ENCODE measurements at places on chromosomes 3 and 15. TPM values are rescaled to one million over a fixed set of nuclear protein-coding genes. Genes with fewer than 3 reads are reported as not detected.

OSBPL10 gene
- 0.12 TPM for polyA plus RNA-seq

UBR1 gene
- polyA plus RNA-seq, result 5.0 TPM

GPR27 gene
- polyA plus RNA-seq, result 0.16 TPM

HYAL2 gene
- polyA plus RNA-seq, result 135 TPM

CSPG4 gene
- polyA plus RNA-seq, result 0.35 TPM

- no peak for DNase-seq
Observed at GRCh38 chr3:37115446-37115845, 58.9 kb downstream of the LRRFIP2 start.

DNA sequence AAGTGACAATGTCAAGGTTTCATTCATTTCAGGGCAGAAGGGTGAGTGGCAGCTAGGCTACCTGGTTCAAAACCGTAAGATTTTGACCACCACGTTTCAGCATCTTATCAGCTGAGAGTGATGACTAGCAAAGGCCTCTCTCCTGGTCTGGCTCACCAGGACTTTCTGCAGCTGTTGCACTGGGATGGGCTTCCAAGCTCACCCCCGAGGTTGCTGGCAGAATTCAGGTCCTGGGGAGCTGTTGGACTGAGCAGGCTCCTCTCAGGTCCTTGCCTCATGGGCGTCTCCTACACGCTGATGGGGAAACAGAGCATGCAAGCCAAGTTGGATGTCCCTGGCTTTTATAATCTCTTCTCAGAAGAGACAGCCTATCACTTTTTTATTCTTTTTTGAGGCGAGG is 88.8 kb upstream of the RNU6-1 start:
- DNase-seq, result no peak

- DNase-seq, result no peak
Observed at GRCh38 chr15:75182187-75183131, 19.2 kb upstream of the C15orf39 start.

DNA sequence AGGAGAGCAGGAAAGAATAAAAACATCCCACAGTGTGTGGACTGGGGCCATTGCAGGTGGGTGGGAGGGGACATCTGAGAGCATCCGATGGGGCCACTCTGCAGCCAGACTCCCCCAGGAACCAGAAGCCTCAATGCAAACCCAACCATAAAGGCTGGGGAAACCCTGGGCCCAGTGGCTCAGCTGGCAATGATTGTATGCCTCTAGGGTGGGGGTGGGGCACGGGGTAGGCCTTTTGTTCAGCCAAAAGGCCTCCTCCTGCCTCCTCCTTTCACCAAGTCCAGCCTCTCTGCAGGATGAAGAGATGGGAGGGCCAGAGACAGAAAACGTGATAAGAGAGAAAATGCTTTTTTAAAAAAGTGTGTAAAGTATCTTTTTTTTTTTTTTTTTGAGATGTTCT is 45.5 kb upstream of the HERC1 start:
- no peak for DNase-seq

DNA sequence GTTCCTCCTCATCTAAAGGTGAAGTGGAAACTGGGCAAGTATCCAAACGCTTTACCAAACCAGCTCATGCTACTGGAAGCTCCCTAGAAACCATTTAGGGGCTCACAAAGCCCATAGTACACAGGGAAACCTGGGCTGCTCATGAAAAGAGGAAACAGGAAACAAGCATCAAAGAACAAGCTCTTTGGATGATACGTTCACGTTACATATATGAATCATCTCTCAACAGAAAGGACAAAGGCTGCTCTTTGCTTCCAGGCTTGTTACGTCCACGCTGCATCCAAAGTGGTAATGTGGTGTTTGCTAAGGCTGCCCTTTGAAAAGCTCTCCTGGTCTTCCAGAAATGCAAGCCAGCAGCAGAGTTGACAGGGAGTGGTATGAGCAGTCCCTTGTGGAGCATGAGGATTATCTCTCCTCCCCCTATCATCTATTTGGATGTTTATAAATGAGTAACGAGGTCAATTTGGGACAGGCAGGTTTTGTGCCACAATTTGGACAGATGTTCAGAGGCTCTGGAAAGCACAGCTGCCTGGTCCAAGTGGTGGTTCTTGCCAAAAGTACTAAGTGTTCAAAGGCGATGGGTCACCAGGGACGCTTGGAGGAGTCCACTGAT is 98.0 kb upstream of the RORA start:
- DNase-seq, result no peak

GRCh38 chr3:34067536-34068051 is 269.2 kb downstream of the PDCD6IP start:
- no peak for DNase-seq

- DNase-seq, result no peak
Observed at GRCh38 chr3:58116161-58116955, 94.4 kb downstream of the DNASE1L3 start.

GRCh38 chr3:4826237-4827100 is 152.8 kb upstream of the BHLHE40 start:
- DNase-seq, result no peak

- no peak for DNase-seq
Observed at GRCh38 chr3:177726807-177727206, 529.5 kb upstream of the TBL1XR1 start.

DNA sequence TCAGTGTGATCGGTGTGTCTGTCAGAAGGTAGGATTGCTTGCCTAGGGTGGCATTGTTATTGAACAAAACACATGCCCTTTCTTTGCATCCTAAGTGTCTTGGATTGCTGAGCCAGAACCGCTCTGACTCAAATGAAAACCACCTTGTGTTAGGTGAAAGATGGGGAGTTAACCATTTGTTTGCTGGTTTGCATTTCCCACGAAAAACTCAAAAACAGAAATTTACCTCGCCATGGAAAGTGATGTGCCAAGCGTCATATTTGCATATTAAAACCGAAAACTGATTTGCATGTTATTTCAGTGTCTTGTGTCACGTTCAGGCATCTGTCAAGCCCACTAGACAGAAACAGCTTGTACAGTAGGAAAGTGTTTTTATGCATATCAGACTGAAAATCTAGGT is 474.6 kb upstream of the TPRG1 start:
- no peak for DNase-seq

GRCh38 chr3:124512881-124513609 is 217.2 kb upstream of the UMPS start:
- no peak for DNase-seq

DNA sequence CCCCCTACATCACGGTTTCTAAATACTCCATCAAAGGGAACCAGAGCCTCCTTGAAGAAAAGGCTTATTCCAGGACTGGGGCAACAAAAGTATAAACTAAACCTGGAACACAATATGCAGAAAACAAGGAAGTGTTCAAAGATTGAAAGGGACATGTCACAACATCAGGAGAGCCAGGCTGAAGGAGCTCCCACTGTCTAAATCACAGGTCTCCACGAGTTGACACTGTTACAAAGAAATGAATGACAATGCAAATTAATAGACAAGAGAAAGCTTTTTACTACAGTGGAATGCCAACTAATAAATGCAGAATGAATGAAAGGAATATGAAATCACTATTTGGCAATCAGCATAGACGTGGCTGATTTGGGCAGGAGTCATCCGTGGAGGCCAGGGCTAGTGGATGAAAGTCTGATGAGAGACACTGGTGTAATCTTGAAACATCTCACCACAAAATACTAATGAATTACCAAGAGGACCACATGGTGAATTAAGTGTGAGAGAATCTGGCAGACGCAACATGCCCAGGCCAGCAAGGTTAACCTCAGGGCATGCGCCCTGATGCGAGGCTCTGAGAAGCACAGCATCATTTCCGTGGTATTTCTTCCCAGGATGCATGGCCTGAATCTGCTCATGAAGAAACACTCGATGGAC is 123.8 kb upstream of the TJP1 start:
- DNase-seq, result no peak

- DNase-seq, result peak; percentile 32
Observed at GRCh38 chr3:197750858-197751737, 1.4 kb downstream of the FYTTD1 start.

DNA sequence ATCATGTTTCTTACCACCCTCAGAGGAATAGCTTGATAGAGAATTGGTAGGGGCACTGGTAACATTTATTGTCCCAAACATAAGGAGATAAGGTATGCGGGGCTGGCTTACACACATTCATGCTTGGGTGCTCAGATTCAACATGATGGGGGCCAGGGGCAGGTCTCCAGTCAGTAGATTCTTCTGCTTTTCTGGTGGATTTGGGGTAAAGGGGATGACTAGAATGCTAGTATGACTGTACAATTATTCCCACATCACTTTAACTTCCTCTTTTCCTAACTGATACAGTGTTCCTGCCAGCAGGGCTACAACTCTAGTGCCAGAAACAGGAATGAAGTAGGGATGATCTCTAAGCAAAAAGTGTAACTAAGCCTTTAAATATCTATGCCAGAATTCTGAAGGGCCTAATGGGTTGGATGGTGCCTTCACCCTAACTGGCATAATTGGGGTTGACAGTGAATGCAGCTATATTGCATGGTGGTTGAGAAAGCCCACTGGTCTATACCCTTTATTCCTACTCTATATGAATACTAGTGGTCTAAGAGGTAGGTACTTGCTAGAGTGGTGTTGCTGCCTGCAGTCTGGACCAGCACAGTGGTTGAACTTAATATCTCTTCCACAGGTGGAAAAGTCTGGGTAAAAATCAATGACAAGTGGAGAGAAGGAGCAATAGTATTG is 117.4 kb downstream of the IL12A start:
- DNase-seq, result no peak

- no peak for DNase-seq
Observed at GRCh38 chr15:68249058-68249713, 19.7 kb upstream of the CLN6 start.

GRCh38 chr3:70849911-70850699 is 537.7 kb upstream of the MDFIC2 start:
- DNase-seq, result no peak

- DNase-seq, result no peak
Observed at GRCh38 chr3:194744826-194745225, 59.1 kb downstream of the FAM43A start.
